NCI-H187 (cell line): ENCODE measurements at places on chromosomes 12 and 14.

DNA sequence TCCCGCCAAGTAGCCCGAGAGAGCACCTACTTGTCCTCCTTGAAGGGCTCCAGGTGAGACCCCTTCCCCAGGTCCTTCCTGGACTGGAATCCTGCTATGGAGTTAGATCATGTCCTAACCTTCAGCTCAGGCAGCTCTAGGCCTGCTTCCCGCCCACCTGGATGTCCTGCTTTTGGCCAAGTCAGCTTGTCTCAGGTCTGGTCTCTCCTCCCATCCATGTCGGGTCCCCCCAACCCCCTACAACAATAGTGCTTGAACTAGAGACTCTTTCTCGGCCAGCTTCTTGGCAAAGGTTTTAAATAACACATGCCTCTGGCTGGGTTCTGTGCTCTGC, 3.6 kb downstream of the NAB2 start:
- no peak for DNase-seq

DNA sequence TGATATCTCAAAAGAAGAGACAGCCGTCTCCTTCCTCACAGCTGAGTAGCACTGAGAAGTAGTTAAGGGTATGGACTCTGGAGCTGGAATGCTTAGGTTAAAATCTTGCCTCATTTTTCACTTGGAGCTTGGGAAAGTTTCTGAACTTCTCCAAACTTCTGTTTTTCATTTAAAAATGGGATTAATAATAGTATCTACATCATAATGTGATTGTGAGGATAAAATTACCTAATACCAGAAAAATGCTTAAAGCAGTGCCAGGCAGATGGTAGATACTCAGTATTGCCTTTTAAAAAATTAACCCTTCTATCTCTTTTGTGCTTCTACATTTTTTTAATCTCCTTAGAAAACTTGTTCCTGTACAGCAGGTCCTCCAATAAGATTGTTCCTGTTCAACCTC, 63.1 kb downstream of the A2M start:
- DNase-seq: no peak

GRCh38 chr12:72602581-72602980, 330.4 kb downstream of the TRHDE start:
- no peak for DNase-seq

GRCh38 chr12:21906919-21907493, 34.2 kb downstream of the ABCC9 start:
- no peak for DNase-seq

DNA sequence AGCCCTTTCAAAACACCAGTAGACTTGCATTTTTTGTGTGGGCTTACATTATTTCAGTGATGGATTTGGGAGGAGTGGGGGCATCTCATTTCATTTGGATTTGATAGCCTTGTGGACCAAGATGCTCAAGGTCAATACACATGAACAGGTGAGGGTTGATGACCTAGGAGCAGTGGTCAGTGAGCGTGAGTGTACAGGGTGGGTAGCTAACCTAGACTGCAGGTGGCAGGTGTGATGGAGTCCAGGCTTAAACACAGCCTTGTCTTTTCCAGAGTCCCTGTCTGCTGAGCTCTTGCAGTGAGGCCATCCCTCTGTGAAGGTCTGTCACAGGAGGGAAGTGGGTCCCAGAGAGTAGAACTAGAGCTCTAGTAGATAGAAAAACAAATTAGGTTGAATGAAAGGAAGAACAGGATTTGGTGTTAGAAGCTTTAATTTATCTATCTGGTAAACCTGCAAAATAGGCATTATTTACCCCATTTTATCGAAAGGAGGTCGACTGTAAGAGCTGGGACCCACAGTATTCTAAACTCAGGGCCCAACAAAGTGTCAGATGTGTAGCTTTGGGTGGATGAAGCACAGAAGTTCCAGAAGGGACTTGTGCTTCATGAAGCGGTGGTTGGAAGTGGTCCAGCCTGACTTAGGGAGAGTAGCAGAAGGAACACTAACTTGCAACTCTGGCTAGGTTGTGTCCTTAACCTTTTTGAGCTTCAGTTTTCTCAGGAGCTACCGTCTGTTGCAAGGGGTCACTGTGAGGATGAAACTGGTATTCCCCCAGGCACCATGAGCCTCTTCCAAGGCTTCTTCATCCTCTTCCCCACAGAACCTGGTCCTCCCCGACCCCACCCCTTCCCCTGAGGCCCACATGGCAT, 18.2 kb downstream of the RPS6KL1 start:
- no peak for DNase-seq

DNA sequence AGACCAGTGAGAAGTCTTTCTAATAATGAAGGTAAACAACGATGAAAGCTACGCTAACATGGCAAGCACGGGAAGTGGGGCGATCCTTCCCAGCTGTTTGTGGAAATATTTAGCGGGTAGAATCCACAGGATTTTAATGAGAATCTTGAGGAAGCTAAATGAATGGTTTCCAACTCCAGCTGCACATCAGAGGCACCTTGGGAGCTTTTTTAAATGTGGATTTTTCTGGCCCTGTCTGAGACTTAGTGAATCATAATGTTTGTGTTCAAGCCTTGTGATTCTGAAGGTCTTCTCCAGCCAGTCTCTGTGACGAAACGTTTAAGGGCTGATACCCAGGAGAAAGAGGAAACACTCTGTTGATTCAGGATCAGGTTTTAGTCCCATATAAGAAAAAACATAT, 169.8 kb downstream of the CAPZA3 start:
- DNase-seq: no peak

- DNase-seq: no peak
Observed at GRCh38 chr14:78130356-78130755, 39.8 kb upstream of the NRXN3 start.

GRCh38 chr12:66032739-66033138, 97.8 kb downstream of the LLPH start:
- DNase-seq: no peak
